Thyroid gland (tissue), 4 donors: ENCODE measurements at places on chromosomes 7 and 10. TPM values are rescaled to one million over a fixed set of nuclear protein-coding genes. Genes with fewer than 3 reads are reported as not detected.

Gene BHLHA15
- 1.2 TPM for total RNA-seq

Gene MYPN
- total RNA-seq: 0.11 TPM

- no peaks in the 10 kb centered on the region for H3K27me3 ChIP-seq
- no peak overlapping the region for H3K27ac ChIP-seq
- H3K36me3 ChIP-seq: peaks cover 15% of the 10 kb centered on the region
- DNase-seq: no peak
Measured at GRCh38 chr10:86447432-86447831, 74.2 kb downstream of the WAPL start.

Gene BRI3
- total RNA-seq: 51.9 TPM

DNA sequence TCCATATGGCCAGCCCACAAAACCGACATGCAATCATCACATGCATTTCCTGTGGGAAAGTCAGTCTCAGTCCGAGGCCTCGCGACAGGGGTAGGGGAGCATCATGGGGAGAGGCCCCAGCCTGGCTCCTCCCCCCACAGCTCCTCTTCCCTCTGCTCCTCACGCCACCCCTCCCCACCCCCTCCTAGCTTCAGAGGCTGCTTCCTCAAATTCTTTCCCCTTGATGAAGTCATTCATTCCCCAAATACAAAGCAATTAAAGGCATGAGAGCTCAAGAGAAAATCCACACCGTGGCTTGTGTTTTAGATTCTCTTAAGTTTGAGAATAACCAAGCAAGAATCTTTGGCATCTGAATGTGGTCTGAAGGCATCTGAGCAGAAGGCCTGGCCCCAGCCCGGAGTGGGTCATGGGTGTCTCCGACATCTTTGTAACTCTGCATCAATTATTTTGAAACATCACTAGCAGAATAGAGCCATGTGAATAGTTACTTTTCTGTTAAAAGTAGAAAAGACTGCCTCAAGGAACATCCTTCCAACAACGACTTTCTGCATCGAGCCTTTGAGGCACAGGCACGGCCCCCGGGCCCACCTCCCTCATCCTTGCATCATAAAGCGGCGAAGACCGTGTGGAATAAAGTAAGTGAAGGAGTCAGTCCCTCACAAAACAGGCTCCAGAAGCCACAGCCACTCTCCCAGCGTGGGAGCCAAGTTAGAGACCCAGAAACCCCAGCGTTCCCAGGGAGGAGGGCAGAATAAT lies 90.9 kb downstream of the DIP2C start:
- H3K36me3 ChIP-seq: no peaks in the 10 kb centered on the region
- H3K27me3 ChIP-seq: no peaks in the 10 kb centered on the region
- DNase-seq: no peak
- no peak overlapping the region for H3K4me3 ChIP-seq
- H3K4me1 ChIP-seq: peaks cover 24% of the 10 kb centered on the region

Gene SUN3
- total RNA-seq: not detected

- H3K36me3 ChIP-seq: no peaks in the 10 kb centered on the region
- peak overlapping the region; percentile 96 for H3K27ac ChIP-seq
- DNase-seq: peak; percentile 19
Measured at GRCh38 chr10:75407713-75408508, 6.3 kb upstream of the ZNF503 start.

Gene TIMM23B
- total RNA-seq: 26.0 TPM

DNA sequence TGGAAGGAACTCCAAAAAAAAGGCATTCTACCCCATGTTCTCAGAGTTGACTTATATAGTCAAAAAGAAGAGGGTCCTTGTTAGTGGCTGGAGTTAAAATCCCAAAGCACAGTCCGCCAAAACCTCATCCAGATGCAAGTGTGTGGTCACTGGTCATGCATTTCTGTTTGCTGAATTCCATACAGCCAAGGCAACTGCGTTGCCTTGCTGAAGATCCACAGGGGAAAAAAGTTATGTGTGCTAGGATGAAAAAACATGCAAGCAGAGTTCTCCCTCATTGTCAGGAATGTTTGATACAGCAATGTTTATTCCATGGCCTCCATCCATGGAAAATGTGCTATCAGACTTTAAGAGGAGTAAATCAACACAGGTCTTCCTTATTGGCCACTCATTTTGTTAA lies 213.1 kb downstream of the CREB5 start:
- no peak overlapping the region for H3K27ac ChIP-seq
- DNase-seq: no peak
- no peaks in the 10 kb centered on the region for H3K36me3 ChIP-seq
- H3K4me1 ChIP-seq: peaks cover 5% of the 10 kb centered on the region
- H3K27me3 ChIP-seq: no peaks in the 10 kb centered on the region

DNA sequence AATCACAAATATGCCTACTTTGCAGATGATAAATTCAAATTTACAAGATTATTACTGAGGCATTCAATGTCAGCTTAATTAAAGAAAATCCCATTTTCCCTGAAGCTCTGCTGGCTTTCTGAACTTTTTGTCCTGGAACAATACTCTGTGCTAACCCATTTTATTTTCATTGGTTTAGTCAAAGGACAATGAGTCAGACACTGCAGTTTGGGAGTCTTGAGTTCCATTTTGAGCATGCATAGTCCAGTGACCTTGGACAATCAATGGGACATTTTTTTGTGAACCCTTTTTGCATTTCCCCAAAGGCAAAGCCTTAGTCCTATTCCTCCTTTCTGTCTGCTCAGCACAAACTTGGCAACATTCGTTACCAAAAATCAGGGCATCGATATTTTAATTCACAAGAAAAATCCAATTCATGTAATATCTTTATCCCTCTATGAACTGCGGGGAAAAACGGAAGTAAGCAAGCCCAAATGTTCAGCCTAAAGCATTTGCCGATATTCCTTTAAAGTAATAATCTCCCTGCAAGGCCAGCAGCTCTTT lies 339.8 kb downstream of the RNLS start:
- DNase-seq: no peak
- H3K4me1 ChIP-seq: peaks cover 19% of the 10 kb centered on the region
- H3K4me3 ChIP-seq: no peak overlapping the region
- no peaks in the 10 kb centered on the region for H3K36me3 ChIP-seq

- H3K27ac ChIP-seq: no peak overlapping the region
- no peaks in the 10 kb centered on the region for H3K4me1 ChIP-seq
- H3K4me3 ChIP-seq: no peak overlapping the region
- H3K36me3 ChIP-seq: no peaks in the 10 kb centered on the region
- no peaks in the 10 kb centered on the region for H3K27me3 ChIP-seq
Measured at GRCh38 chr10:4655879-4656278, 170.1 kb upstream of the AKR1E2 start.

DNA sequence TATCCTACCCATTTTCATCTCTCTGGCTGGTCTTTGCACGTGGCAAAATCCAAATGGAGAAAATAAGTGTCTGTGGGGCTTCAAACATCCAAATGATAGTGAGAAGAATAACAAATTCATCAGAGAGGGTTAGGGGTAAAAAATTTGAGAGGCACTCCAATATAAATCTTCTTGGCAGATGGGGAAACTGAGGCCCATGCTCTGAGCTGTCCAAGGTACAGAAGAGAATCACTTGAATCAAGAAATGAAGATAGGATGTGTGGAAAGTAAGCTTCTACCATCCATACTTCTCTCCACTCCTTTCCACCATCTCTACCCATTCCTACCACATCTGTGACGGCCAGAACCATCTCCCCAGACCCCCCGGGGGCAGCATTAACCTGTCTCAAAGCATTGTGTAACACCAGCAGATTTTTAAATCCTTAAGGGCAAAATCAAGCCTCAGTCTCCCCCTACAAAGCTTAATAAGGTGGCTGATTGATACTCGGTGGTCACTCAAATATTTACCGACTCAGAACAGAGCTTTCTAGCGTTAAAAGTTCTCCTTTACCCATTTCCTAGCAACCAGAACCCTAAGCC lies 818 bp downstream of the GOT1 start:
- H3K27ac ChIP-seq: peak overlapping the region; percentile 96
- peak overlapping the region; percentile 56 for H3K4me3 ChIP-seq
- H3K27me3 ChIP-seq: no peaks in the 10 kb centered on the region
- DNase-seq: no peak
- H3K4me1 ChIP-seq: peaks cover 8% of the 10 kb centered on the region
- peaks cover 10% of the 10 kb centered on the region for H3K36me3 ChIP-seq

Gene C10orf105
- total RNA-seq: not detected

DNA sequence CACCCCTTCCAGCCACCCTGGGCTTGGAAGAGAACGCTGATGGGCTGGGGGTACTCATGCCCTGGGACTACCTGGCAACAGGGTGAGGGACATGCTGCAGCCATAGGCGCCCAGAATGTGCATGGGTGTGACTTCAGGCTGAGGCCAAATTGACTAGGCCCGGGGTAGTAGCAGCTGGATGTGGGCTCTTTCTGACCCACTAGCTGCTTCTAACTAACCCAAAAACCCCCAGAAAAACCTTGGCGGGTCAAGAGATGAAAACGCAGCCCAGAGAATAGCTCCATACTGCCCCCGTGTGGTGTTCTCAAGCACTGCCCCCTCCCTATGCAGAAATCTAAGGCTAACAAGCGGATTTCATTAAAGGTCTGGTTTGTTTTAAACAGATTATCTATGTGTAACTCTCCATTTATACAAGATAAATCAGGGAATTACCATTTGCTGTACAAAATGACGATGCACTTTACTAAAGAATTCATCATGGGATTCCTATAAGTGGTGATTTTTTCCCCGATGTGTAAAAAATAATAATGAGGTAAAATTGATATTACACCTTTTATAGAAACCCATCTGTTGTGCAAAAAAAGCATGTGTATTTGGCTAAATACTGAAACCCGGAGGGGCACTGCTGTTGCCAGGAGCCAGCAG lies 4.2 kb downstream of the SMARCD3 start:
- H3K27ac ChIP-seq: no peak overlapping the region
- H3K4me1 ChIP-seq: peaks cover 26% of the 10 kb centered on the region
- no peaks in the 10 kb centered on the region for H3K27me3 ChIP-seq

DNA sequence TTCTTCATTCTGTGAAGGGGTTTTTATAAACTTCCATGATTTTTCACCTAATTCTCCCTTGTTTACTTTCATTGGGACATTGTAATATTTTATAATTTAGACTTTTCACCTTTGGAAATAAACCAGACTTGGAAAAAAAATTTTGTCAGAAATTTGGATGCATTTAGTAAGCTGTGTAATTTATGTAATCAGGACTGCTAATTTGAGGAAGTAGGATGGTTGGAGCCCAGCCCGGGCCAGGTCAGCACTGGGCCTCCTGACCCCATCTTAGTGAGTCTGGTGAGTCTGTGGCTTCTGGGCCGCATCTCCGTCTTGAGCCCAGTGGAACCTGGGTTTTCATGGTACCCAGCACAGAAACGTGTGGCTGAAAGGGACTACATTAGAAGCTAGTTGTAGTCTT lies 27.6 kb upstream of the ZNF32 start:
- no peaks in the 10 kb centered on the region for H3K27me3 ChIP-seq
- no peak for DNase-seq
- no peak overlapping the region for H3K27ac ChIP-seq
- H3K36me3 ChIP-seq: no peaks in the 10 kb centered on the region
- no peak overlapping the region for H3K4me3 ChIP-seq
- H3K4me1 ChIP-seq: no peaks in the 10 kb centered on the region

Gene HOXA7
- 0.34 TPM for total RNA-seq
